ENCODE measurements at places on chromosomes 2 and 18.

DNA sequence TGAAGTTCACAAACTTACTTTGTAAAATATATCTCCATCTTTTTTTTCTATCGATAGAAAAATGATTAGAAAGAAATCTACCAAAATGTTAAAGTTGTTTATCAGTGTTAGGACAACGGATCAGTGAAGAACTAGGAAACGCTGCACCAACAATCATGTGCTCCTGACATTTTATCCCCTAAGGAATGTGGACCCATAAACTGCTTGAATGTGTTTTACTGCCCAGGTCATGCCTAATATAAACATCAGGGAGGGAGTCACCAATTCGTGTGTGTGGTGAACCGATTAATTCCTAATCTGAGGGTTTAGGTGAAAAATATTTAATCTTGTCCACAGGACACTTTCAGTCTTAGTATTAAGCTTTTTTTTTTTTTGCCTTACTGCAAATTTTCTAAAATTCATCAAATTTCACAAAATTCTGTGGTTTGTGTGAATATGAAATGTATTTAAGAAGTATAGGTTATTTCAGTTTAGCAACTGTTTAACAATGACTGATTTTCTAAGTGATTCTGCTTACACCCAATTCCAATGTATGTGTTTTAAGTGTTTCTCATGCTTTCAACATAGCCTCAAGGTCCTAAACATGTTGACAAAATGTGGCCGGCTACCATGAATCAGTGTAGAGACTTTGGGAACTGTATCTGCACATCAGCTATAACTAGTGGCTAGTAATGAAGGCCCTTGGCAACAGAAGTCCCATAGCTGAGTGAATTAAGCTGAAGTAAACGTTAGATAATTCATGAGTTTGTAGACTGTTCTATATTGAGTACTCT, 11.1 kb upstream of the KIDINS220 start:
- DNase-seq = no peak

DNA sequence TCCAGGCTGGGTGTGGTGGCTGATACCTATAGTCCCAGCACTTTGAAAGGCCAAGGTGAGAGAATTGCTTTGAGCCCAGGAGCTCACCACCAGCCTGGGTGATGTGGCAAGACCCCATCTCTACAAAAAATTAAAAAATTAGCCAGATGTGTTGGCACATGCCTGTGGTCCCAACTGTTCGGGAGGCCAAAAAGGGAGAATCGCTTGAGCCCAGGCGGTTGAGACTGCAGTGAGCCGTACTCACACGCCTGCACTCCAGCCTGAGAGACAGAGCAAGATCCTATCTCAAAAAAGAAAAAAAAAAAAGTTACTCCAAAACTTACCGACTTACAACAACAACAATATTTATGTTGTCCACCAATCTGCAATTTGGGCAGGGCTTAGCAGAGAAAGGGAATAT, 178.0 kb upstream of the FN1 start:
- DNase-seq = no peak

- no peak for DNase-seq
These were observed 26.4 kb downstream of the SLC66A2 start for GRCh38 chr18:79924814-79925731.

DNA sequence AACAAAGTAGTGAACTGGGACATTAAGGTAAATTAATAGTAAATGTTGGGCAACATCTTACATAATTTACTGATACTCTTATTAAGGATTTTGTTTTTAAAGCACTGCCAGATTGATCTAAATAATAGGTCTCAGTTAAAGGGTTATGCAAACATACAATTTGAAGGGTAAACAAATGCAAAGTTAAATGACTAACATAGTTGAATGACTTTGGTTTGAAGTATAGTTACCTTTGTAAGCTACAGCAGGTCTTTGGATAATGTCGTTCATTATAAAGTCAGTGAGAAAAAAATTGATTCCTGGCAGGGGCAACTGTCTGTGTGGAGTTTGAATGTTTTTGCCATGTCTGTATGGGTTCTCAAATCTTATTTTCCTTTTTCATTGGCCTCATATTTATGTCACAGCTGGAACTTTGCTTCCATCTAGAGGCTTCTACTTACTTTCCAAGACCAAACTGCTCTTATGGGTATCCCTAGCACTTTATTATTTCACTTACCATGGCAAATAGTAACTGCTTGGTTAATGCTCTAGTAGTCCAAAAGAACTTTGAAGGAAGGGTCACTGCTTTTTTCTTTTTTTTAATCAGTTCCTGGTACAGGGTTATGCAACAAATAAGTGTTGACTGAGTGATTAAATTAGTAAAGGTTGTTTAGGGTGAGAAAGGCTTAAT, 107.8 kb downstream of the NBEAL1 start:
- no peak for DNase-seq

GRCh38 chr2:158715357-158715756, 79.8 kb upstream of the DAPL1 start:
- no peak for DNase-seq

DNA sequence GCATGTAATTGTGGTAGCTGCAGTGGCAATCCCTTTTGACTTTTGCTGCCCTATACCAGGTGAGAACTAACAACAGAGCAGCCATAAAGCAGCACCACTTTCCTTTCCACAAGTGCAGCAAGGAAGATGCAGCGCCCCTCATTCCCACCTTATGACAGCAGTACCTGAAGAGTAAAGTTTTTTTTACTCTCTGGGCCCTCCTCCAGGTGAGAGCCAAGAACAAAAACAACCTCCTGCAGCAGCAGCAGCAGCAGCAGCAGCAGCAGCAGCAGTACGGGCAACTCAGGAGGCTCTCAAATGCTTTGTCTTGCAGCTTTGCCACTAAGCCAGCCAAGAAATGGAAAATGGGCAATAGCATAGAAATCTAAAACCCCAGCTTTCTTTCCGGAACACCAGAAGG, 397.5 kb downstream of the FIGN start:
- DNase-seq = no peak

DNA sequence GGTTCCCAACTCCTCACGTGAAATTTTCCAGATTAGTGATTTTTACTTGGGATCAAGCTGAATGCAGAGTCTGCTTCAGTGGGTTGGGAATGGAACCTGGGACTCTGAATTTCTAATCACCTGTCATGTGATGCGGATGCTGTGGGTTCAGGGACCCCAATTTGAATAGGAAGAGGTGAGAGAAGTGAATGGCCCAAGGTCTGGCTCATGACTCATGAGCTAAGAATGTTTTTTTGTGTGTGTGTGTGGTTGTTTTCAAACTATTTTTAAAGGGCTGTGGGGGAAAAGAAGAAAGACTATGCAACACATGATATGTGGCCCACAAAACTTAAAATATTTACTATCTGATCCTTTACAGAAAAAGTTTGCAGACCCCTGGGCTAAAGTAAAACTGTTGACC, 108.5 kb upstream of the CYRIA start:
- no peak for DNase-seq

DNA sequence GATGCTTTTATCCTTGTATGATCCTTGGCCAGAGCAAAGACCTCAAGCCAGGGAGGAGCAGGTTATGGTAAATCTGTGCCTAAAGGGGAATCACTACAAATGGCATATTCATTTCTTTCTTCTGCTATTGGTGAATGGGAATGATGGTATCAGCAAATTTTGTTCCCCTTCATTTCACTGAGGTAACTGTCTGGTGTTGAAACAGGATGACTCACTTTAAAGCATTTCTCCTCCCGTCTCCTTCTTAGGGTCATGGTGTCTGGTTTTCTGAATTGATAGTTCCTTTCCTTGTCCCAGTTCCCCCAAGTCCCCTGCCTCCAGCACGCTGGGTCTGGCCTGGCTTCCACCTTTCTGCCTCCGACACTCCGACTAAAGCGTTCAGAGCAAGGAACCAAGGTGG, 109.2 kb downstream of the MREG start:
- DNase-seq = no peak

GRCh38 chr2:225008179-225008856, 34.0 kb downstream of the DOCK10 start:
- DNase-seq = no peak

DNA sequence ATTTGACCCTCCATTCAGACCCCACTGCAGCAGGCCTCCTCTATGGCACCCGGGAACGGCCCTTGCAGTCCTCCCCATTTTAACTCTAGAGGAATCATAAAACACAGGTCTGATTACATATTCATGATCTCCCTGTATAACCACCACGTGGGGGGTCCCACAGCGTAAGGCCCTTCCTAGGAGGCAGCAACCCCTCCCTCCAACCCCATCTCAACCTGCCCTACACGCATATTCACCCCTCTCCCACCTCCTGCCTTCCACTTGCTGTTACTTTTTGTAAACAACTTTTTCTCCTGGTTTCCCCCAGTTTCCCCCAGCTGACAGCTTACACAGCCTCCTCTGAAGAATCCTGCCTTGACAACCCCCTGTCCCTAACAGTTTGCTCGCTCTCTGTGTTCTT, 85.1 kb upstream of the FOXI3 start:
- DNase-seq = no peak

GRCh38 chr2:239991689-239992314, 33.3 kb downstream of the NDUFA10 start:
- peak; percentile 29 for DNase-seq

GRCh38 chr2:128664499-128664971, 345.9 kb upstream of the HS6ST1 start:
- DNase-seq = no peak

DNA sequence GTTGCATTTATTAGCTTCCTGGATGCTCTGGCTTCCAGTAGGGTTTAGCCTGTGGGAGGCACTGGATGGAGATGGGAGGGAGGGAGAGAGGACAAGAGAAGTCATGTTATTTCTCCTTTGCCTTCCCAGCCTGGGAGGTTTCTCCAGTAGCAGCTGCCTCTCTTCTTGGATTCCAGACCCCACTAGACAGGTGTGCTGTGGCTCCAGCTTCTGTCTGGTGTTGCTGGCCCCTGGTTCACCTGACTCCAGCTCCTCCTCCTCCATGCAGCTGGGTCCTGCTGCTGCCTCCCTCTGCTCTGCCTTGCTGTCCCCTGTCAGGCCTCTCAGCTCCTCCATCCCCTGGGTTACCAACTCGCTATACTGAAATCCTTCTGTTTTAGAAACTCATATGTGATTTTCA, 188.9 kb upstream of the TNP1 start:
- no peak for DNase-seq

DNA sequence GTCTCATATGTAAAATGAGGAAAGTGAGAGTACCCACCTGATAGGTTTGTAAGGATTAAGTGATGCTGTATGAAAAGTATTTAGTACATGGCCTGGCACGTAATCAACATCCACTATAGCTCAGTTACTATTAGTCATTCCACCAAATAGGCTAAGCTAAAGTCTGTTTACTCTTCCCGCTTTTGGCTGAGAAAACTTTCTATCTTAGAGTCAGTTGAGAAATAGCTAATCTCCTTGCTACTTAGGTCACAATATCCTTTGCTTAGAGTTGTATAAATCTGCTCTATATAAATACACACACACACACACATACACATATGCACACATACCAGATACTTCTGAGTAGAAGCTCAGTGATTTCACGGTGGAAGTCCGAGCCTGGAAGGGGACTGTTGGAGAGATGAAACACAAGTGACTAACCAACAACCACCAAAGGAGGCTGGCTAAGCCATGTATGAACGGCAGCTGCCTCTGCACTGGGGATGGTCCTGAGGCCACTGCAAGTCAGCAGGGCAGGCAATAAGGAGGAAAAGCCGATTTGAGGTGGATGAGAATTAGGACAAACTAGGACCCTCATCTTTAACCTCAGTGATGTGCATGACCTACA, 104.6 kb upstream of the EPHA4 start:
- DNase-seq = no peak

- DNase-seq = no peak
These were observed 17.0 kb upstream of the MPP4 start for GRCh38 chr2:201715459-201715858.

- no peak for DNase-seq
These were observed 11.2 kb upstream of the FOSL2 start for GRCh38 chr2:28381225-28382180.

- no peak for DNase-seq
These were observed 2.3 kb downstream of the CETN1 start for GRCh38 chr18:582465-582864.

DNA sequence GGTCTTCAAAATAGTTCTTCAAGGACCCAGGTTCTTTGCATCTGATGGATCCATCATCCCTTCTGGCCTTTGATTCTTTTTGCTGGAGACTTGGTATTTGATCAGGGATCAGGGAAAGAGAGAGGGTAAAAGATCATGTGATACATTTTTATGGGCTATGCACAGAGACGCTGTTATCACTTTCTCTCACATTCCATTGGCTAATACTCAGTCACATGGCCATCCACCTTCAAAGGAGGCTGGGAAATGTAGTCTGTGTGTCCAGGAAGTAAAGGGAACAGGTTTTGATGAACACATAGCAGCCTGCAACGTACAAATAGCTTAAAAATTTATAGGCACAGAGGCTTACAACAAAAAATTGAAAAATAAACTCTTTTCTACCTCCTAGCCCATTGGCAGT, 629.6 kb upstream of the FANCL start:
- no peak for DNase-seq

Measured in AG04450 (cell line).